ENCODE measurements at places on chromosomes 1 and 21. TPM values are rescaled to one million over a fixed set of nuclear protein-coding genes. Genes with fewer than 3 reads are reported as not detected.

Gene CNR2
- total RNA-seq, result not detected

Gene TDRD5
- total RNA-seq, result not detected

Gene TMCC2
- total RNA-seq, result 8.1 TPM

Gene OLFML2B
- total RNA-seq, result 2.3 TPM

Gene AMY1A
- not detected for total RNA-seq

Gene REN
- not detected for total RNA-seq

Gene MR1
- total RNA-seq, result 21.1 TPM

Gene VAV3
- 0.88 TPM for total RNA-seq

Gene ASAP3
- total RNA-seq, result 19.7 TPM

Gene CDKN2C
- 89.0 TPM for total RNA-seq

GRCh38 chr1:217053676-217054075, 330.4 kb upstream of the ESRRG start:
- no peak for DNase-seq

GRCh38 chr1:153922076-153922971, 448 bp downstream of the GATAD2B start:
- no peak for DNase-seq

GRCh38 chr1:1144843-1145546, 28.7 kb upstream of the TTLL10 start:
- no peak for DNase-seq

DNA sequence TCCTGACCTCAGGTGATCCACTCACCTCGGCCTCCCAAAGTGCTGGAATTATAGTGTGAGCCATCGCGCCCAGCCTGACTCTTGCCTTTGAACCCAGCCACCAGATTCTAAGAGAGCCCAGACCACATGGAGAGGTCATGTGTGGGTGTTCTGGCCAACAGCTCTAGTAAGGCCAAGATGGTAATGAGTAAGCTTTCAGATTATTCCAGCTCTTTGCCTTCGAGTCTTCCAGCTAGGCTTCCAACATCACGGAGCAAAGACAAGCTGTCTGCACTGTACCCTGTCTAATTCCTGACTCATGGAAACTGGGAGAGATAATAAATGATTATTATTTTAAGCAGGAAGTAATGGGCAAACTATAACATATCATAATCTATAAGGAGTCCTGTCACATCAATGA, 14.8 kb upstream of the ZFP69B start:
- DNase-seq, result no peak

GRCh38 chr1:67192902-67193301, 26.6 kb downstream of the IL23R start:
- no peak for DNase-seq

DNA sequence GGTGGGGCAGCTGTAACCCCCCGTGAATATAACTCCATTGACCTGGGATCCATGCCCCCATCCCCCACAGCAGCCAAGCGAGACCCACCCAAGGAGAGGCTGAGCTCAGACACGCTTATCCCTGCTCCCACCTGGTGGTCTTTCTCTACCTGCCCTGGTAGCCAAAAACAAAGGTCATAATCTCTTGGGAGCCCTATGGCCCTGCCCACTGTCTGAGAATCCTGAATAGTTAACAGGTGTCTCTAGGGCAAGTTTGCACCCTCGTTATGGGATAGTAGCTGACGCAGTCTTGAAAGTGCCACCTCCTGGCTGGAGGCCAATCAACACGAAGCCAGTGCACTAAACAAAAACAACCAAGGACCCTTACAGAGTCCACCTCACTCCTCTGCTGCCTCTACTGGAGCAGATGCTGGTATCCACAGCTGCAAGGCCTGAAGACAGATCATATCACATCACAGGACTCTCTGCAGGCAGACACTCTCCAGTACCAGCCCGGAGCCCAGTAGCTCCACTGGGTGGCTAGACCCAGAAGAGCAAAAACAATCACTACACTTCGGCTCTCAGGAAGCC, 134.3 kb upstream of the C1orf174 start:
- no peak for DNase-seq

DNA sequence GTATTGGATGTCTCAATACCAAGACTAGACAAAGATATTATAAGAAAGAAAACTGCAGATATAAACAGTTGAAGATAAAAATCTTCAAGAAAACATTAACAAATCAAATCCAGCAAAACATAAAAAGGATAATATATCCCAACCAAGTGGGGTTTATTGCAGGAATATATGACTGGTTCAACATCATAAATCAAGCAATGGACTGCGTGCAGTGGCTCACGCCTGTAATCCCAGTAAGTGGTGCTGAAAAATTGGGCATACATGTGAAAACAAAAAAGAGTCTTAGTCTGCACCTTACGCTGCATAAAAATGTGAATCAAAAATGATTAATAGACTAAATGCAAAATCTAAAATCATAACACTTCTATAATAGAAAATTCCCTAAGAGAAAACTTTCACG, 112.9 kb upstream of the PDE4B start:
- DNase-seq, result no peak

GRCh38 chr1:246708166-246708565, 16.0 kb upstream of the SCCPDH start:
- no peak for DNase-seq

- peak; percentile 41 for DNase-seq
Observed at GRCh38 chr1:54052431-54052933, 522 bp downstream of the TMEM59 start.

DNA sequence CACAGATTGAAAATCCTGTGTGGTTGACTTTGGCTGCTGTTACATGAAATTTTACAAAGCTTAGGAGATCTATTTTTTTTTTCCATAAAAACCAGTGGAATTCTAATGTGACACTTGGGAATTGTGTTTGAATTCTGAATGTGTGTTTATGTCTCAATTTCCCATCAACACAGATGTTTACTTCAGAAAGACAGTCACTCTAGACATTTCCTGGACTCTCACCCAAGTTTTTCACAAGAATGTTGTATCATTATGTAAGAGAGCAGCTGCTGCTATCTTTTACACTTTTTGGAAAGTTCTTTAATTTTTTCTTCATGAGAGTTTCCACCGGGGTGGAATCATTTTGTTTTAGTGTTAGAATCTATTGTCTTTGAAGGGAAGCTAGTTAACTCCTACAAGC, 210.1 kb downstream of the GIPC2 start:
- no peak for DNase-seq

GRCh38 chr21:34351786-34352241, 12.0 kb upstream of the KCNE2 start:
- peak; percentile 64 for DNase-seq

GRCh38 chr1:153260585-153261280, 1.2 kb downstream of the LORICRIN start:
- no peak for DNase-seq

DNA sequence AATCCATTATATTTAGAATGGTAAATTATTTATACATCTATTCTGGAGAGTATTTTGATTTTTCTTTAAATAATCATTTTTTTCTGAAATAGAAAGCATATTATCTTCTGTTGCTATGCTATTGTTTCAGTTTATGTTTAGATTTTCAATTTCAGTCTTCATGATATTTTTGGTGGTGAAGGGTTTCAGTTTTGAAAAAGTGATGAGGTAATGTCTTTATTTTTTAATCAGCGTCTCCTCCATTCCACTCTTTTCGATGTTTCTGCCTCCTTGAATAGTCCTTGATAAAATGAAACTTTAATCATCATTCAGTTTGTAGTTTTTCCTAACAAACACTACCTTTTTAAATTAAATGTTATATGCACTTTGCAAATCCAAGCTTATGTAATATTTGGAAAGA, 428.6 kb downstream of the PTPRC start:
- DNase-seq, result no peak

DNA sequence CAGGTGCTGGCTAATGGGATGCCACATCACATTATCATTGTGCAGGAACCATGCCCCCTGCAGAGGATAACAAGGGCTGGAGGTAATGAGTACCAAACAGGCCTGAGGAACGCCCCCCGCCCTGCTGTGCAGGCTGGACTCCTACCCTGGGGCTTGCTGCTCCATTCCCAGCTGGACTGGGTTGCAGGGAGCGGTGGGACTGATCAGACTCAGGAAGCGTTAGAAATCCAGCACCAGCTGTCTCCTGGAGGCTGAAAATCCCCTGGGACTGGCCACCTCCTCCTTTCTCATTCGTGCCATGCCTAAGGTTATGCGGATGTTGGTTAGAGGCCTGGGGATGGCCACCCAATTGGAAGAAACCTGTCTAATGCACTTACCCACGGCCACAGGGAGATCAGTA, 36.9 kb upstream of the POU3F1 start:
- DNase-seq, result no peak

GRCh38 chr1:151175041-151175741, 590 bp downstream of the TMOD4 start:
- DNase-seq, result no peak

GRCh38 chr1:20383631-20384030, 93.0 kb downstream of the VWA5B1 start:
- no peak for DNase-seq

DNA sequence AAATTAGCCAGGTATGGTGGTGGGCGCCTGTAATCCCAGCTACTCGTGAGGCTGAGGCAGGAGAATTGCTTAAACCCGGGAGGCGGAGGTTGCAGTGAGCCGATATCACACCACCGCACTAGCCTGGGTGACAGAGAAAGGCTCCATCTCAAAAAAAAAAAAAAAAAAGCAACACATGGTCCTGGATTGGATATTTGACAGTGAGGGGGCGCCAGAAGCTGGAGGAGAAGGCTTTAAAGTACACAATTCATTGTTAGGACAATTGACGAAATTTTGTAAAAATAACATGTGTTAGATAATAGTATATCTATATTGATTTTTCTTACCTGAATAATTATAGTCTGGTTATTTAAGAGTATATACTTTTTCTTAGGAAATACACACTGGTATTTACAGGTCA, 50.2 kb upstream of the USP25 start:
- DNase-seq, result no peak

DNA sequence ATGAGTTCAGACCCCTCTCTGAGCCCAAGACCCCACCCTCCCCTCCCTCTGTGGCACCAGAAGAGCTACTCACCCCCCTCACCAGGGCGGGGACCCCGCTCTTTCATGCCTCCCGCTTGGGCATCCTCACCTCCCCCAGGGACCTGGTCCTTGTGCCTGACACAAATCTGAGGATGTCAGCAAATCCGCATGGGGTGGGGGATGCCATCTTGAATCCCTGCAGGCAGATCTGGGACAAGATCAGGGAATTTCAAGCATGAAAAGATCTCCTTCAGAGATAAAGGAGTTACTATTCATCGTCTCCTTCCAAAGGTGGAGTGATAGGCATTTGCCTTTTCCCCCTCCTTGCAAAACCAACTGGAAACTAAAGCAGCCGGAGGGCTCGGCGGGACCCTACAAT, 81.1 kb downstream of the DISP3 start:
- no peak for DNase-seq

GRCh38 chr1:53367503-53368313, 39.8 kb upstream of the LRP8 start:
- no peak for DNase-seq

DNA sequence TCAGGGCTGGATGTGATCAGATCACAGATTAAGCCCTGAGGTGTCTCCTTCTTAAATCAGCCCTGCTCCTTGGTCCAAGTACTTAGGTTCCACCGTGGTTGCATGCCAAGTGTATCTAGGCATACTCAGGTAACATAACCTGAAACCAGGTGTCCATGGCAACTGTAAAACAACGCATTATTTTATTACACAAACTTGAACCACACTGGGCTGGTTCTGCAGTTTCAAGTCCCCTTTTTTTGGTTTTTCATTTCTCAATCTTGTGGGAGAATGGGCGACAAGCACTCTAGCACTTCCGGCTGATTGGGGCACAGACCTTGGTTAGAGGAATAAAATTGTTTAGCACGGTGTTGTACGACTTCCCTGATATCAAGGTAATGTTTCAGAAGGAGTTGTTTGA, 65.2 kb downstream of the GBP6 start:
- DNase-seq, result no peak

GRCh38 chr1:41394959-41395956, 34.0 kb downstream of the FOXO6 start:
- no peak for DNase-seq

- no peak for DNase-seq
Observed at GRCh38 chr1:99700020-99700419, 54.1 kb downstream of the PALMD start.

Data from A172 (cell line).